CD4-positive, alpha-beta T cell treated with Interleukin-17A for 1 hour (primary cell): ENCODE measurements at places on chromosomes 4 and X.

GRCh38 chr4:80311130-80311529 is 24.4 kb upstream of the CFAP299 start:
- no peak for DNase-seq

GRCh38 chr4:168335621-168336020 is 17.1 kb upstream of the DDX60 start:
- DNase-seq, result no peak

GRCh38 chr4:185283723-185284122 is 74.3 kb downstream of the SNX25 start:
- no peak for DNase-seq

- no peak for DNase-seq
Observed at GRCh38 chrX:116111934-116112595, 58.5 kb upstream of the AGTR2 start.

- no peak for DNase-seq
Observed at GRCh38 chr4:169745291-169745690, 12.5 kb downstream of the HPF1 start.

GRCh38 chr4:57691370-57691769 is 581.2 kb upstream of the IGFBP7 start:
- no peak for DNase-seq

GRCh38 chr4:121072224-121073003 is at the start of gene NDNF:
Gene NDNF (minus strand): TSS chr4:121072535. CDS start chr4:121045837, 26,698 bp downstream.
- peak; percentile 38 for DNase-seq

- no peak for DNase-seq
Observed at GRCh38 chr4:60296386-60296785, 903.7 kb upstream of the ADGRL3 start.

- DNase-seq, result no peak
Observed at GRCh38 chr4:186002853-186003252, 66.1 kb upstream of the TLR3 start.

DNA sequence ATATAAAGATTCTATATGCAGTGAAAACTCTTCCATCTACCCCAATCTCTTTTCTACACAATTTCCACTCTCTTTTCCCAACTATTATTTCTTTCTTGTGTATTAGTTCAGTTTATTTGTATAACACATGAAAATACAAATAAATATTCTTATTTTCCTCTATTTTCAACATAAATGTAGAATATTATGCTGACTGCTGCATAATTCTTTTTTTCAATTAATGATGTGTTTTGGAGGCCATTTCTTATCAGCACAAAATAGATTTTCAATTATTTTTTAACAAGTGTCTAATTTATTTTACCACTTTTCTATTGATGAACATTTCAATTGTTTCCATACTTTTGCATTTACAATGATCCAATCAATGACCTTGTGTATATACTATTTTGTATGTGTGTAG is 557.7 kb upstream of the NR3C2 start:
- DNase-seq, result no peak

- no peak for DNase-seq
Observed at GRCh38 chrX:150348365-150348764, 14.8 kb upstream of the MAMLD1 start.

- peak; percentile 16 for DNase-seq
Observed at GRCh38 chrX:106952988-106953387, 32.8 kb downstream of the CLDN2 start.

GRCh38 chr4:123121241-123121907 is 199.0 kb upstream of the NUDT6 start:
- no peak for DNase-seq

- DNase-seq, result no peak
Observed at GRCh38 chrX:123685232-123685631, 47.6 kb downstream of the THOC2 start.

- no peak for DNase-seq
Observed at GRCh38 chrX:45063319-45064095, 137.2 kb downstream of the DIPK2B start.

- DNase-seq, result no peak
Observed at GRCh38 chr4:113153529-113154101, 104.2 kb downstream of the ANK2 start.

- DNase-seq, result no peak
Observed at GRCh38 chr4:41155194-41155830, 59.0 kb downstream of the APBB2 start.

DNA sequence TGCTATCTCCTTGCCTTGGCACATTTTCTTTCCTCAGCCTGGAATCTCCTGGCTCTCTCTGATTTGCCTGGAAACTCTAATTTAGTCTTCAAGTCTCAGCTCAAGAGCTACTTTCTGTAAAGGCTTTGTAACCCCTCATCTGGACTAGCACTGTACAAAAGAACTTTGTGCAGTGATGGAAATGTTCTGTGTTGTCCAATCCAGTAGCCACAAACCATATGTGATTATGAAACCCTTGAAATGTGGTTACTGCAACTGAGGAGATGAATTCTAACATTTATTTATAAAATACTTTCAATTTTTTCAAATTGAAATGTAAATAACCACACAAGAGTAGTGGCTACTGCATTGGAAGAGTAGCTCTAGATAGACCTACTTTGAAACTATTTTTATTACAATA is 66.6 kb upstream of the HS3ST1 start:
- DNase-seq, result no peak
